AG04449 (cell line): ENCODE measurements at places on chromosomes 2 and 18.

GRCh38 chr2:202165945-202166344 lies 72.5 kb downstream of the SUMO1 start:
- no peak for DNase-seq

GRCh38 chr18:31438402-31438801 lies 9.1 kb upstream of the DSG3 start:
- DNase-seq: no peak

- no peak for DNase-seq
Observed at GRCh38 chr2:123532994-123533393, 492.1 kb upstream of the CNTNAP5 start.

- DNase-seq: no peak
Observed at GRCh38 chr2:172533687-172534086, 22.2 kb upstream of the PDK1 start.

DNA sequence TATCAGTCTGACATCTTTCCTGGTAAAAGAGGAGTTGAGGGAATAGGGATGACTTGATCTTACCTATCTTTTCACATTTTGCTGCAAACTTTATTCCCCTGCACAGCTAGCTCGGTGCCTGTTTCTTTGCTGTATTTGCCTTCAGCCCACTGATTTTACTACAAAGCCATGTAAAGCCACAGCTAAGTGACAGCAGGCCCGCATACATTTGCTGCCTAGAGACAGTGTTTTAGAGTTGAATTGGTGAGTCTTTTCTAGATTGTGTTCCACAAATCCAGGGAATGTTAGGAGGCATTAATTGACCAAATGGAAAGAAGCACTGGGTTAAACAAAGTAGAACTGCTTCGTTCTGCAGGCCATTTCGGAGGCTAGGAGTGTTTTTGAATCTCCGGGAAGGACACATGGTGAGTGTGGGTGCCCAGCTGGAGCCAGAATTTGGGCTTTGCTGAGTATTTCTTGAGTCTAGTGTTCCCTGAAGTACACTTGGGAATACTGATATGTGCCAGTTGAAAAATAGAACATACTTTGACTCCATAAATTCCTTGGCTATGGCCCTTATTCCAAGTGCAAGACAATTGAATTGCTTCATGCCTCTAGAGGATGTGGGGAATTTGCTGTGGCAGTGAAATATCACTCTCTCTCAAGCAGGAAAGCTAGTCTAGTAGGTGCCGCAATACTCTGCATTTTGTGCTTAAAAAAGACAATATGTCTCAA lies 329.8 kb downstream of the PTPRM start:
- DNase-seq: no peak

GRCh38 chr2:47402555-47402804 lies 476 bp upstream of the MSH2 start:
- DNase-seq: no peak

DNA sequence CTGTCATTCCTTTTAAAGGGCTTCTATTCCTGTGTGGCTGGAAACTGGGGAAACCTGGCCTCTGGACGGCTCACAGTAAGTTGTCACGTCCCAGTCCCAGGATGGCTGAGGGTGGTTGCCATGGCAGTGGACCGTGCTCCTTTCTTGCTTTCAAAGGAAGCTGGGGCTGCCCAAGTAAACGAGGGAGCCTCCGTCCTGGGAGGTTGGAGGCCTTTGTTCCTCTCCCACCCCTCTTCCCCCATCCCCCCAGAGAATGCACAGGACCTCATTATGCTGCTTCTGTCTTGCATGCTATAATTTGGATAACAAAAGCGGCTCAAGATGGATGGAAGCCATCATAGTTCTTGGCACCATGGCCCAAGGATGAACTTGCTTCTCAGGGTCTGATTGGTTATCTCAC lies 325.5 kb upstream of the HS6ST1 start:
- no peak for DNase-seq

DNA sequence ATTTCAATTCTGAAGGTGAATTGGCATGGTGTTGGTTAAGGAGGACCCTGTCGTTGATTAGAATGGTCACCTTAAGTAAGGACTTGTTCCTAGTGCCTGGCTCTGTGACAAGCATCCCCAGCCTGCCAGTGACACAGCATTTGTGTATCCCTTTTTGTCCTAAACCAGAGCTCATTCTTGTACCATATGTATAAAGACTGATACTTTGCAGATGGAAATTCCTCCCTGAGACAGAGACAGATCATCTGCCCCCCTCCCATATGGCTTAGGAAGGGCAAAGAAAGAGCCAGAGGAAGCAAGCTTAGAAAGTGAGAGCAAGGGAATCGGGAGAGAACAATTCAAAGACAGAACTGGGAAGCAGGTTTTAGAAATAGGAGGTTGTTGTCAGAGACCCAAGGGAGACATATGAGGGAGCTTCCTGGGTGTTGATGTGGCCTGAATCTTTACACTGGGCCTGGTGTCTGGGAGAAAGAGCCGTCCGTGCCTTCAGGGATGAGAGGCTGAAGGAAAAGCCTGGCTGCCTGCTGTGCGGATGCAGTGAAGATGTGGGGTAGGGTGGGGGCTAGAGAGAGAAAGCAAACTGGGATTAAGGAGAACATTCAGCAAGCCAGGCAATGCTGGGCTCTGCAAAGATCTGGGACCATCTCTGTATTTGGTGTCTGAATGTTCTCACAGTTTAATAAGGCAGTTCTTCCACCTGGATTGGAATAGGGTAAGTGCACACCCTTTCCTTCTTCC lies 13.2 kb upstream of the CHRNA1 start:
- DNase-seq: no peak

GRCh38 chr18:57807336-57808117 lies 4.4 kb upstream of the ATP8B1 start:
- no peak for DNase-seq

- no peak for DNase-seq
Observed at GRCh38 chr2:102736110-102736409, 25.8 kb upstream of the TMEM182 start.

GRCh38 chr2:121258051-121258450 lies 27.0 kb downstream of the TFCP2L1 start:
- no peak for DNase-seq

- DNase-seq: no peak
Observed at GRCh38 chr2:179842498-179843153, 18.8 kb downstream of the ZNF385B start.

DNA sequence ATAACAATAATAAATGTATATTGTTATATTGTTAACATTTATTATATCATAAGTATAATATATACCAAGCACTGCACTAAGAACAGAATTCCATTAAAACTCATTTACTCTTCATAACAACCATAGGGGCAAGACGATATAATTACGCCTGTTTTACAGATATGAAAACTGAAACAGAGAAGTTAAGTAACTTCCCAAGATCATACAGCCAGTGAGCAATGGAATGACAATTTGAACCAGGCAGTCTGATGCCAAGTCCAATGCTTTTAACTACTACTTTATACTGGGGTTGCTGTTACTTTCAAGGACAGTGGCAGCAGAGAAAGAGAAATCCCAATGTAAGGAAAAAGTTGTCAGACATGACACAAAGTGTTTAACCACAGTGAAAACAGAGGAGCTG lies 338.8 kb upstream of the ID2 start:
- no peak for DNase-seq
